Fibroblast of skin of left biceps (primary cell): ENCODE measurements at places on chromosomes 3 and 15.

- DNase-seq = no peak
Observed at GRCh38 chr3:71191031-71191482, 392.5 kb downstream of the FOXP1 start.

DNA sequence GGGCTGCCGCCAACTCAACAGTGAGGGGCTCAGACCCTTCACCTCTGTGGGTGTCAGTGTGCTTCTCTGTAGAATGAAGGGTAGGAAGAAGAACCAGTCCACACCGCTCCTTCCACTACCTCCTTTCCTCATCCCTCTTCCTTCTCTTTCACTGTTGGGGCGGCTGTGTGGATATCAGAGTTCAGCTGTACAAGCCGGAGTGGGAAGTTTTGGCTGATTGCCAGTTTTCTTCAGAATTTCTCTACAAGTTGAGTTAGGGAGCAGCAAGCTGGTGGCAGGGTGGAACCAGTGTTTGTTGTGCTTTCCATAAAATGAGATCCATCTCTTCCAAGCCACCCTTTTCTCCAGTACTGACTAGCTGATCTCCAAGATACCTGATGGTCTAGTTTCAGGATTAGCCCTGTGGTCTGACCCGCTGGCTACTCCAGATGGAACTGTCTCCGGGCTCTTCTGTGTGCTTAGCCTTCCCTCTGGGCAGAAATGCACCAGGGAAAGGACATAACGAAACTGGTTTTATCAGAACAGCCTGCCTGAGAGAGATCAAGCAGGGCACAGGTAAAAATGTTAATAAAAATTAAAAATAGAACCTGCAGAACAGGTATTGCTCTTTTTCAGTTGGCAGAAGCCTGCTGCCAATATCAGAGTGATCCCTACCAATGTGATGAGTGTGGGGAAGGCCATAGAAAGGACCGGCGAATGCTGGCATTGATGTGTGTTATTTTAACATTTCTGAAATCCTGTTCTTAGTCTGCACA, 169.9 kb upstream of the TSC22D2 start:
- no peak for DNase-seq

DNA sequence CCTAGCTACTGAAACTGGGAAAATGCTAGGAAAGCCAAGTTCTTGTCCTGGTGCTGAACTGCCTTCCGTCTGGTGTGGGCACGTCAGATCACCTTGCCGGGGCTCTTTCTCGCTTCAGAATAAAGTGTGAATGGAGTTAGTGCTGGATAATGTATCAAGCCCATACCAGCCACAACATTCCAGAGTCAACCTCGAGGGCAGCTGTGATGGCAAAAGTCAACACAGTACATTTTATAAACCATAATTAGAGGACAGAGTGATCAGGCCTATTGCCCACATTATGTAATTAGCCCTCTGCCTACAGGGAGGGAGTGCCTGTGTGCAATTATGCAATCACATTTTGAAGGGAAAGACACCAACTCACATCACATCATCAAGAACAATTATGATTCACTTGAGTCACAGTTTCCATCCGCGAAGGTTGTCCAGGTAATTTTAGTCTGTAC, 165.2 kb downstream of the RORA start:
- DNase-seq = no peak

GRCh38 chr15:32824777-32825176, 107.0 kb downstream of the GREM1 start:
- peak; percentile 92 for DNase-seq

DNA sequence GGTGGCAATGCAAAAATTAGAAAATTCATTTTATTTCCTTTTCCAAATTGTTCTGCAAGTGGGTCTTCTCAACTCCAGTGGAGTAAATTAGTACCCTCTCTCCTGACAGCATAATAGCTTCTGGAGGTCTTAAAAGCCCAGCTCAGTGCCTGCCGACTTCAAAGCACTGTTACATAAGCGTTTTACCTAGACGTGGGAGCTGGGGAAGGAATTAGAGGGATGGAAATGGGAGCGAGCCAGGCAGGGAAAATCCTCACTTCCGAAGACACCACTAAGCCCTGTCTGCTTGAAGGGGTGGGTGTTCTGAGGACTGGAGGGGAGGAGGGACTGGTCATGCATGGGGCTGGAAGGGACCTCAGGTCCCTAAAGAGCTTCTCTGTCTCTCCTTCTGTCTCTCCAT, 77.2 kb upstream of the SLC6A1 start:
- DNase-seq = no peak

DNA sequence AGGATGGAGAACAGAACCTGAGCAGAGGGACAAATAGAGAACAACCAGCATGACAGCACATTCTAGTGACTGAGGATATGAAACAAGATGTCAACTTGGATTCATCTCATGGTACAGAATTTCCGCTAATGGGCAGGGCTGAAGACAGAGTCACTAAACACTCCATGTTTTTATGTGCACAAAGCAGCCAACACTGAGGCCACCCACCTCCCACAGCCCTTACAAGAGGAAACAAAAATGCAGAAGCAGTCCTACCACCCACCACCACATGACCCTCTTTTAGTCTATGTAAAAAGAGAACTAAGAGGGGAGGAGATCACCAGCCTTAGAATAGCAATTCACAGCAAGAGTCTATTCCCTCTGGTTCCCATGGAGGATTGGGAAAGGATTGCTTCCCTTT, 131.4 kb upstream of the UBE2E2 start:
- no peak for DNase-seq

GRCh38 chr3:134028486-134029255, 1.1 kb downstream of the SLCO2A1 start:
- DNase-seq = no peak

- peak; percentile 21 for DNase-seq
Observed at GRCh38 chr15:49888323-49888693, 230.7 kb downstream of the ATP8B4 start.

- no peak for DNase-seq
Observed at GRCh38 chr3:54257125-54257720, 134.9 kb downstream of the CACNA2D3 start.

DNA sequence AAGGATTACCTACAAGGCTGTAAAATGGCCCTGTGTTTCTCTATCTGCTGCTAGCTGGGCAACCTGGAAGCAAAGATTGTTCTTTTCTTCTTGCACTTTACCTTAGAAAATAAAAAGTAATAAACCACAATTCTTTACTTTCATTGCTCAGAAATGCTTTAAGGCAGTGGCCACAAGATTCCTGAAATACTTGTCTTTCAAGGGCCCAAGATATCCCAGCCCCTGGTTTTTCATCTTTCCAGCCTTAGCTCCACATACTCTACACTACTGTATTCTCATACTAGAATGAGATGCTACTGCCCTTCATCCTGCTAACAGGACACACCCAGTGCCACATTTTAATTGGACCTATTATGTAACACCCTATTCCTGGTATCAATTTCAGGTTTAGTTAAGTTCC, 78.9 kb downstream of the GTF2E1 start:
- DNase-seq = no peak

- no peak for DNase-seq
Observed at GRCh38 chr3:85159376-85159775, 200.6 kb downstream of the CADM2 start.

DNA sequence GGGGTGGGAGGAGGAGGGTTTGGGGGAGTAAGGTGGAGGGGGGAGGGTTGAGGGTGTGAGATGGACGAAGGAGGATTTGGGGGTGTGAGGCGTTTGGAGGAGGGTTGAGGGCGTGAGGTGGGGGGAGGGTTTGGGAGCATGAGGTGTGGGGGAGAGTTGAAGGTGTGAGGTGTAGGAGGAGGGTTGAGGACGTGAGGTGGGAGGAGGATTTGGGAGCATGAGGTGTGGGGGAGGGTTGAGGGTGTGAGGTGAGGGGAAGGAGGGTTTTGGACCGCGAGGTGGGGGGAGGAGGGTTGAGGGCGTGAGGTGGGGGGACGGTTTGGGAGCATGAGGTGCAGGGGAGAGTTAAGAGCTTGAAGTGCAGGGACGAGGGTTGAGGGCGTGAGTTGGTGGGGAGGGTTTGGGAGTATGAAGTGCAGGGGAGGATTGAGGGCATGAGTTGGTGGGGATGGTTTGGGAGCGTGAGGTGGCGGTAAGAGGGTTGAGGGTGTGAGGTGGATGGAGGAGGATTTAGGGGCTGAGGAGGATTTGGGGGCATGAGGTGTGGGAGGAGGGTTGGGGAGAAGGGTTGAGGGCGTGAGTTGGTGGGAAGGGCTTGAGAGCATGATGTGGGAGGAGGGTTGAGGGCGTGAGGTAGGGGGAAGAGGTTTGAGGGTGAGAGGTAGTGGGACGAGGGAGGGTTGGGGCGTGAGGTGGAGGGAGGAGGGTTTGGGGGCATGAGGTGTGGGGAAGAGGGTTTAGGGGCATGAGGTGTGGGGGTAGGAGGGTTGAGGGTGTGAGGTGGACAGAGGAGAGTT, 1.2 kb downstream of the MLF1 start:
- DNase-seq = no peak

DNA sequence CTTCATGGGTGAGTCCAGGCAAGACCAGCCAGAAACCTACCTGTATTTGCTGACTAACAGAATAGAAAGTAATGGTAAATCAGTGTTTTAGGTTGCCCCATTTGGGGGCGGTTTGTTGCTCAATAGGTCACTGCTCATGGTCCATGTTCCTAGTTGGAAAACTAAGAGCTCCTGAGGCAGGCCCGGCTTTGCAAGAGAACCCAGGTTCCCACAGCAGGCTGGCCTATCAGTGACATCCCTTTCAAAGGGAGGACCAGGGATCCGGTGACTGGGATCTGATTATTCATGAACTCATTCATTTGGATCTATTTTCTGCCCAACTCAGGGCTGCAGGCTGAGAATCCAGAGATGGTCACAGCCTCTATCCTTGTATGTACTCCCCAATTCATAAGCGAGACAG, 163.9 kb downstream of the WNT7A start:
- no peak for DNase-seq

DNA sequence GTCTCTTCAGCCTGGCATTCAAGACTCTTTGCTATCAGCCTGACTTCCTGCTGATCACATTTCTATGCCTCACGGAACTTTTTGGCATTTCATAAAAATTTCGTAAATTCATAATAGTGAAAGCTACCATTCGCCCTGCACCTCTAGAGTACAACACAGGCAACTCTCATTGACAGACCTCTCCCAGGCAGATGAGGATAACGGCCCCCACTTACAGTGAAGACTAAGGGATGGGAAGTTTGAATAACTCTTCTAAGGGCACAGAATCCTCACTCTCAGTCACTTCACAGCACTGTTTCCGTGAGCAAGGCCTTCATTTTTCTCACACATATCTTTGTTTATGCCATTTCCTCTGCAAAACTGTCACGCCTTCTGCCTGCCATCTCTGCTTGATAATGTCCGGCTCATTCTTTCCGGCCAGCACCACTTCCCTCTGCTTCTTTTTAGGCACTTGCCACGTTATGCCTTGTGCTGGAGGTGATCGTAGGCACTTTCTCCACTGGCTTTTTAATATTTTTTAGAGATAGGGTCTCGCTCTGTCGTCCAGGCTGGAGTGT, 224.1 kb upstream of the HES1 start:
- DNase-seq = no peak

DNA sequence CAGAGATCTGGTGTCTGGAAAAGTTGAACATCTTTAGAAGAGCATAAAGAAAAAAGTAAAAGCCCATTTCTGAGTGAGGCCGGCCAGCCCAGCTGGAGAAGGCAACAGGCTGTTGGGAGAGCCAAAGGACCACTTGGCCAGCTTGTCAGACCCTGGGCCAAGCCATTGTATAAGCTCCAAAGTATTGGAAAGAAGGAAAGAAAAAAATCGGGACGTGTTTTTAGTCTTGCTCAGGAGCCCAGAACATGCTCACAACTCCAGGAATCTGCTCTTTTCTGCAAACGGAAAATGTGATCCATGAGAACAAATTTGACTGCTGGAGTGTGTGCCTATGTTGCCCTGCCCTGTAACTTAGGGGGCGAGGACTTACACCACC, 10.4 kb upstream of the CLPX start:
- DNase-seq = no peak
